Smooth muscle cell of the pulmonary artery (primary cell): ENCODE measurements at places on chromosomes 6 and 20. TPM values are rescaled to one million over a fixed set of nuclear protein-coding genes. Genes with fewer than 3 reads are reported as not detected.

Gene SCGN
- total RNA-seq, result not detected in 2 replicates

Gene TRIM26
- total RNA-seq, result 18.3 and 22.1 TPM in 2 replicates

Gene MEP1A
- not detected in 2 replicates for total RNA-seq

Gene SLC17A2
- total RNA-seq, result 0.07 TPM in 1 of 2 replicates, not detected in the other

Gene HSF2
- total RNA-seq, result 16.3 and 17.2 TPM in 2 replicates

Gene C20orf204
- 0.65 and 0.76 TPM in 2 replicates for total RNA-seq

Gene OSBPL2
- 30.7 and 32.0 TPM in 2 replicates for total RNA-seq

Gene WFDC6
- not detected in 2 replicates for total RNA-seq

Gene MCCD1
- not detected in 2 replicates for total RNA-seq

Gene PBOV1
- not detected in 2 replicates for total RNA-seq

Gene ZNF512B
- 11.9 and 15.3 TPM in 2 replicates for total RNA-seq

Gene AKAP7
- 2.0 and 3.6 TPM in 2 replicates for total RNA-seq

Gene XKR7
- total RNA-seq, result under 0.01 TPM in 1 of 2 replicates, not detected in the other

Gene RNF182
- total RNA-seq, result 0.40 and 9.7 TPM in 2 replicates

Gene EFCAB8
- total RNA-seq, result 0.33 TPM in 1 of 2 replicates, not detected in the other

Gene CRISP2
- not detected in 2 replicates for total RNA-seq

Gene BLCAP
- 31.1 and 33.6 TPM in 2 replicates for total RNA-seq

Gene PHIP
- 18.4 and 29.0 TPM in 2 replicates for total RNA-seq

Gene TUBB1
- total RNA-seq, result 0.03 TPM in 1 of 2 replicates, not detected in the other

Gene FITM2
- 11.2 and 11.5 TPM in 2 replicates for total RNA-seq

Gene MOG
- total RNA-seq, result not detected in 2 replicates

Gene CD40
- total RNA-seq, result 1.1 and 8.8 TPM in 2 replicates

Gene LRRC1
- 5.3 and 8.8 TPM in 2 replicates for total RNA-seq

Gene CLDN20
- total RNA-seq, result not detected in 2 replicates

Gene BPIFB1
- total RNA-seq, result 0.07 TPM in 1 of 2 replicates, not detected in the other

Gene HDGFL1
- not detected in 2 replicates for total RNA-seq
